Spinal cord (tissue), 10 donors: ENCODE measurements at places on chromosomes 5 and 9. TPM values are rescaled to one million over a fixed set of nuclear protein-coding genes. Genes with fewer than 3 reads are reported as not detected.

TAS2R1 gene
- 0.94 TPM for total RNA-seq

DNA sequence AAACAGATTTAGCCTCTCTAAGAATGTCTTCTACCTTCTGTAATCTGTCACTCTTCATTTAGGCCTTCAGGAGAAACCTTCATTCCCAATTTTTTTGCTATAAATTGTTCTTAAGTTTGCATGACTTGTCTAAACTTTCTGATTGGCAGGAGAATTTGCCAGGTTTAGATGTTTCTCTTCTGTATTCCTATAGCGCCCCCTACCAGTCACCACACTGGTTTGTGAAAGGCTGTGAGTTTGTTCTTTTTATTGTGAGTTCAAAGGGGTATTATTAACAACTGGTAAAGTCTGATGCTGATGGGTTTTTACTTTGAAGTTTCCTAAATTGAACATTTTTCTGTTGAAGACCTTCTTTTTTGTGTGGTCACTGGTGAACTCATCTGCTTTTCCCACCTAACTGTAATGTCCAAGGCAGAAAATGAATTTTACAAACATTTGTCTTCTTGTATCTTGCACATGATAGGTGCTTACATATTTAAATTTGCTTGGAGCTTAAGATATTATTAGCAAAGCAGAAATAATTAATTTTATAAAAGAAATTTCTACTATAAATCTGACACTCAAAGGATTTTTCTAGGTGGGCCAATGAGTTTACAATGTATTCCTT is 18.4 kb upstream of the F2RL2 start:
- H3K36me3 ChIP-seq, result no peaks in the 10 kb centered on the region
- DNase-seq, result peak; percentile 75
- H3K27ac ChIP-seq, result no peak overlapping the region
- H3K27me3 ChIP-seq, result no peaks in the 10 kb centered on the region
- H3K4me3 ChIP-seq, result no peak overlapping the region
- H3K4me1 ChIP-seq, result no peaks in the 10 kb centered on the region

SOX30 gene
- not detected for total RNA-seq

DNA sequence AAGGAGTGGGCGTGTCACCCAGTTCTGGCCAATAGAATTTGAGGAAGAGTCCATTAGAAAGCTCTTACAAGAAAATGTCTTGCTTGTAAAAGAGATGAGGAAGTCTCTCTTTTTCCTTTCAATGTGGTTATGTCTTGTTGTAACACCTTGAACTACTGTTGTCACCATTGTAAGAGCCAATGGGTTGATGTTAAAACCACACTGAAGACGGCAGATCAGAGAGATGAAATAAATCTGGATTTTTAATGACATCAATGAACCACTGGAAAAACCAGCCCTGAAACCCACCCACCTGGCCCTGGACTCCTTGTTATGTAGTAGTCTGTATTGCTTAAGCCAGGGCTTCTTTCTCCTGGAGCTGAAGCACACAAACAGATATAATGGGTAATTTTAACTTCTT is 83.8 kb upstream of the ERCC6L2 start:
- H3K36me3 ChIP-seq, result no peaks in the 10 kb centered on the region
- peaks cover 3% of the 10 kb centered on the region for H3K4me1 ChIP-seq
- no peaks in the 10 kb centered on the region for H3K27me3 ChIP-seq
- H3K4me3 ChIP-seq, result no peak overlapping the region

- no peak overlapping the region for H3K27ac ChIP-seq
- no peak for DNase-seq
- H3K4me3 ChIP-seq, result no peak overlapping the region
- no peaks in the 10 kb centered on the region for H3K36me3 ChIP-seq
Measured at GRCh38 chr5:140005145-140005591, 37.9 kb downstream of the NRG2 start.

- H3K4me1 ChIP-seq, result no peaks in the 10 kb centered on the region
- no peak for DNase-seq
- H3K27ac ChIP-seq, result no peak overlapping the region
- H3K36me3 ChIP-seq, result no peaks in the 10 kb centered on the region
- H3K27me3 ChIP-seq, result no peaks in the 10 kb centered on the region
- H3K4me3 ChIP-seq, result no peak overlapping the region
Measured at GRCh38 chr9:108844856-108845255, 10.9 kb downstream of the ACTL7B start.

- no peak overlapping the region for H3K4me3 ChIP-seq
- DNase-seq, result no peak
- no peaks in the 10 kb centered on the region for H3K4me1 ChIP-seq
- peaks cover 45% of the 10 kb centered on the region for H3K36me3 ChIP-seq
- H3K27ac ChIP-seq, result no peak overlapping the region
Measured at GRCh38 chr9:121171236-121171635, 30.4 kb downstream of the RAB14 start.

DAPK1 gene
- total RNA-seq, result 77.1 TPM

GRCh38 chr5:88647901-88648300 is 235.1 kb downstream of the MEF2C start:
- H3K4me1 ChIP-seq, result no peaks in the 10 kb centered on the region
- H3K27me3 ChIP-seq, result no peaks in the 10 kb centered on the region
- H3K4me3 ChIP-seq, result no peak overlapping the region
- no peaks in the 10 kb centered on the region for H3K36me3 ChIP-seq

- no peaks in the 10 kb centered on the region for H3K4me1 ChIP-seq
- H3K36me3 ChIP-seq, result no peaks in the 10 kb centered on the region
- H3K27me3 ChIP-seq, result no peaks in the 10 kb centered on the region
- no peak for DNase-seq
- no peak overlapping the region for H3K27ac ChIP-seq
Measured at GRCh38 chr9:20863945-20864344, 167.5 kb downstream of the HACD4 start.

CDX1 gene
- total RNA-seq, result 0.28 TPM

DNA sequence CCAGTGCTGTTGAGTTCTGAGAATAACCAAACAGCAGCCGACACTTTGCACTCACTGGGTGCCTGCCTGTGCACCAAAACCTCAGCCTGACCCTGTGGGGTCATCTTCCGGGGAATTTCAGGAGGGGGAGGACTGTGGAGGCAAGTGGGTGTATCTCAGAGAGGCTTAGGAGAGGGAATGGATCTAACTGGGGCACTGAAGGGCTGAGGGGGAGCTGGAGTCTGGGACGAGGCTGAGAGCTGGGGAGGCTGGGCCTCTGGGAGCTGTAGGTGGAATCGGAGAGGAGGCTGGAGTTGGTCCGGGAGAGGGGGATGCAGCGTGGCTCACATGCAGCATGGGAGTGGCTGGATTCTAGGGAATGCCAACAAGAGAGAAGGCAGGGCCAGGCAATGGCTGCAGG is 14.9 kb upstream of the ASS1 start:
- DNase-seq, result no peak
- no peak overlapping the region for H3K4me3 ChIP-seq
- no peak overlapping the region for H3K27ac ChIP-seq
- H3K4me1 ChIP-seq, result peaks cover 18% of the 10 kb centered on the region

TTC23L gene
- total RNA-seq, result 6.1 TPM

DNA sequence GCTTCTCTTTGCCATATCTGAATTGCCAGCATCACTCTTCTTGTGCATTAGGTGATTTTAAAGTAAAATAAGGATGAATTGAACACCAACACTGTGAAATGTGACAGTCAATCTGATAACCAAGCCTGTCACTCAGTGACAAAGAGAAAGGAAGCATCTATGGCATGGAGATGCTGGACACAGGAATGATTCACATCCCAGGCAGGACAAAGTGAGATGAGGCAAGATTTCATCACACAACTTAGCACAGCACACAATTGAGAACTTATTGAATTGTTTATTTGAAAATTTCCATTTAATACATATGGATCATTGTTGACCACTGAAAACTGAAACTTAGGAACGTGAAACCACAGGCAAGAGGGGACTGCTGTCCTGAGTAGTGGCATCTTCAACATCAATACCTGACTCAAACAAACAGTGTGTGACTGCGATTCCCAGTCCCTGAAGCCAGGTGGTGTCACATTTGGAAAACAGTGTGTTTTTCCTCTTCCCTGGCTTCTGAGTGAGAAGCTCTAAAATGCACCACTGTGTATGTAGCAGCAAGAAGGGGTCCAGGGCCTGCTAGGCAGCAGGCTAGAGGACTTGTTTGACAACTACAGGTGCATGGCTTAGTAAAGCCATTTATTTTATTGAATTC is 10.7 kb downstream of the GAPT start:
- no peak for DNase-seq
- H3K36me3 ChIP-seq, result no peaks in the 10 kb centered on the region
- H3K4me3 ChIP-seq, result no peak overlapping the region
- no peaks in the 10 kb centered on the region for H3K27me3 ChIP-seq
- no peak overlapping the region for H3K27ac ChIP-seq

DNA sequence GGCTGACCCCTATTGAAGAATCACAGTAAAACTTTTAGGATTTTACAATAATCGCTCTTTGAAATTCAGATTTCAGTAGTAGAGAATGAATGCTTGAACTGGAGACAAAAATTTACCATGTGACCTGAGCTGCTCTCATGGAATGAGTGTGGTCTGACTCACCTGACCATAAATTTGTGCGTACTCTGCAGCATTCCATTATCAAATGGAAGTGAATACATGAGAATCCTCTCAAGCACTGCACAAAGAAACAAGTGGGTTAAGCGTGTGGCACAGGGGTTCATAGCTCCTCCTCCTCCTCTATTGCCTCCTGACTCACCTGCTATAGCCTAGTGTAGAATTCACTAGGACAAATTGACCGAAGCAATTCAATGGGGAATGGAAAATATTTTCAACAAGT is 269.8 kb upstream of the CDH9 start:
- no peak for DNase-seq
- no peak overlapping the region for H3K27ac ChIP-seq
- H3K4me1 ChIP-seq, result no peaks in the 10 kb centered on the region
- H3K4me3 ChIP-seq, result no peak overlapping the region
- no peaks in the 10 kb centered on the region for H3K27me3 ChIP-seq
- no peaks in the 10 kb centered on the region for H3K36me3 ChIP-seq
